Stimulated activated naive B cell treated with anti-CD40 and anti-IgM and Interleukin-4, amounts not matched to agents 10 μg/mL and 1 μg/mL and 100 μg/mL, for 72 hours (primary cell): ENCODE measurements at places on chromosomes 4 and X.
A peak's percentile ranks its signal among the peaks of the same experiment; 100 is the strongest.

- H3K4me3 ChIP-seq: no peak overlapping the region
- DNase-seq: no peak
- no peaks in the 10 kb centered on the region for H3K27me3 ChIP-seq
- H3K36me3 ChIP-seq: no peaks in the 10 kb centered on the region
These were observed 684.0 kb upstream of the MAGEB2 start for GRCh38 chrX:29531336-29531735.

DNA sequence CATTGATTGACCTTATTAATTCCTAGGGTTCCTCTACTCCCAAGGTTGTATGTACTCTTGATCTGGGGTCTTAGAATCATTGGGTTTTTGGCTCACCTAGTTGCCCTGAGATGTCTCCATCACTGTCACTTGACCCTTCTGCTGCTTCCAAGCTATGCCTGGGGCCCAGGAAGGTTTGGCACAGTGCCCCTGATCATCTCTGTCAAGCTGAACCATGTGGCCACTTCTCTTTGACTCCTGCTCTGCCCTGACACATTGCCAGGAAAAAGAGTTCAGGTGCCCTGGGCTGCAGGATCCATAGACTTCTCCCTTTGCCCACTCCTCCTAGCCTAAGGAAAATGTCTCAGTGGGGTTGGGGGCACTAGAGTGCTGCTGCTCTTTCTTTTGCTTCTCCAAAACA lies 3.9 kb upstream of the CHST7 start:
- H3K27ac ChIP-seq: no peak overlapping the region
- no peak for DNase-seq
- H3K36me3 ChIP-seq: no peaks in the 10 kb centered on the region
- H3K4me1 ChIP-seq: peaks cover 13% of the 10 kb centered on the region
- no peak overlapping the region for H3K4me3 ChIP-seq

DNA sequence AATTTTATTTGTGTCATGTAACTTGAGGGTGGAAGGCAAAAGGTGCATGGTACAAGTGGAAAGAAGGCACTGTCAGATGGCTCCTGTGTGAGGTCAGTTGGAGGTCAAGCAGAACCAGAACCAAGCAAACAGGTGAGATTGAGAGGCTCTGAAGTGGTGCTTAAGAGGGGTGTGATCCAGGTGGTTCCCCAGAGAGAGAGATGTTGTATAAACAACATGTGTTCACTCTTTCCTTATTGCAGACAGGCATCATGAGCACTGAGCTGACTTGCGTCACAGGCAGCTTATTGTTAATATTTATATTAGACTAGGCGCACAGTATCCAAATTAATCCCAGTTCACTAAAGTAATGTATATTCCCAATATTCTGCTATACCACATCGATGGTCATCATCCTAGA lies 56.8 kb downstream of the CXCL13 start:
- no peaks in the 10 kb centered on the region for H3K4me1 ChIP-seq
- no peak overlapping the region for H3K27ac ChIP-seq
- no peaks in the 10 kb centered on the region for H3K36me3 ChIP-seq
- DNase-seq: no peak
- peaks cover 6% of the 10 kb centered on the region for H3K27me3 ChIP-seq

DNA sequence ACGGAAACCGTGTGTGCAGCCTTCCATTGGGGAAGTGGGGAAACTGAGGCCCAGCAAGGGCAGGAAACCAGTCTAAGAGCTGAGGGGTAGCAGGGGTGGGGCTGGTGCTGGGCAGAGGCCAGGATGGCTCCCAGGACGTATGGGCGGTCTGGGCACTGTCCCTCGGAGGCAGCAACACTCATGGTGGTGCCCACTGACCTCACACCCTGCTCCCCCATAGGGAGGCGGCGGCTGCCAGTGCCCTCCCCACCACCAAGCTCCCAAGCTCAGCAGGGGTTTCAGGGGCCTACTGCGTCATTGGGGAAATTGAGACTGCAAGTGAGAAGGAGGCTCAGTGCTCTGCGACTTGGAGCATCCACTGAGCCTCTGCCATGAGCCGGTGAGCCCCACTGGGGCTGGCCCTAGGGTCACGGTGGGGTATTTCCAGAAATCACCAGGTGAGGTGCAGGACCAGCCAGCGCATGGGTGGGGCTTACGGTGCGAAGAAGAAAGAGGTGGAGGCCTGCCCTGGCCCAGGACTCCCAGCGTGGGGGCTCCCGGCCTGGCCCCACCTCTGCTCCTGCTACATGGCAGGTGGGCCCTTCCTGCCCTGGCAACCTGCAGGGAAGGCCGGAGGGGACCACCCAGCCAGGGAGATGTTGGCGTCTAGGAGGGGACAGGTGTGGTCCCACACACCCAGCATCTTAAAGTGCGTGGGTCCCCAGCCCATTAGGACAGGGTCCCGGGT lies 915 bp downstream of the MSANTD1 start:
- H3K4me3 ChIP-seq: no peak overlapping the region
- no peaks in the 10 kb centered on the region for H3K27me3 ChIP-seq
- H3K27ac ChIP-seq: peak overlapping the region; percentile 14
- peaks cover 23% of the 10 kb centered on the region for H3K36me3 ChIP-seq
- peaks cover 11% of the 10 kb centered on the region for H3K4me1 ChIP-seq

- DNase-seq: no peak
- H3K27ac ChIP-seq: no peak overlapping the region
- H3K27me3 ChIP-seq: peaks cover 24% of the 10 kb centered on the region
- no peaks in the 10 kb centered on the region for H3K36me3 ChIP-seq
- H3K4me1 ChIP-seq: no peaks in the 10 kb centered on the region
- H3K4me3 ChIP-seq: no peak overlapping the region
These were observed 133.3 kb upstream of the PJA1 start for GRCh38 chrX:69298466-69299140.

DNA sequence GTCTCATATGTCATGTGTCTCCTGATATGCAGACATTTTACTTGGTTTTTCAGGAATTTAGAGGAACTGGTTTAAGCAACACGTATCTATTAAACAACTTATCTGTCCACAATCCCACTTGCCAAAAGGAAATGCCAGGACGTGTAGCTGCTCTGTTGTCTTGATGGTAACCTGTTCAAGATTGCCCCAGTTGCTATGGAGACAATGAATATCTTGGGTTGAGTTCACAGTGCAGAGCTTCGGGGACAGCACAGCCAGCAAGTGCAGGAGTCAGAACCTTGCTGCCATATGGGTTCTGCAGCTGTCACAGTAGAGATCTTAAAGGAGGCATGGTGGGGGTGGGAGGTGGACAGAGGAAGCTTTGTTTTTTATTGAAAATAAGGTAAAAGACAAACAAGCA lies 28.7 kb upstream of the FAM9B start:
- no peak overlapping the region for H3K4me3 ChIP-seq
- H3K4me1 ChIP-seq: no peaks in the 10 kb centered on the region
- no peak for DNase-seq
- H3K36me3 ChIP-seq: no peaks in the 10 kb centered on the region

GRCh38 chr4:37157476-37158167 lies 86.9 kb upstream of the NWD2 start:
- no peaks in the 10 kb centered on the region for H3K36me3 ChIP-seq
- H3K27me3 ChIP-seq: no peaks in the 10 kb centered on the region
- no peak for DNase-seq
- no peak overlapping the region for H3K4me3 ChIP-seq
- no peaks in the 10 kb centered on the region for H3K4me1 ChIP-seq

- no peak for DNase-seq
- peaks cover 6% of the 10 kb centered on the region for H3K4me1 ChIP-seq
- H3K27ac ChIP-seq: no peak overlapping the region
- H3K36me3 ChIP-seq: no peaks in the 10 kb centered on the region
These were observed 81.7 kb downstream of the RTL5 start for GRCh38 chrX:72050011-72050410.

GRCh38 chrX:116449156-116449555 lies 12.8 kb downstream of the SLC6A14 start:
- H3K36me3 ChIP-seq: no peaks in the 10 kb centered on the region
- H3K27ac ChIP-seq: no peak overlapping the region
- no peaks in the 10 kb centered on the region for H3K4me1 ChIP-seq
- no peak for DNase-seq
- peaks cover 3% of the 10 kb centered on the region for H3K27me3 ChIP-seq

- peaks cover 19% of the 10 kb centered on the region for H3K4me1 ChIP-seq
- H3K27ac ChIP-seq: peak overlapping the region; percentile 90
- peaks cover 43% of the 10 kb centered on the region for H3K36me3 ChIP-seq
- peak overlapping the region; percentile 57 for H3K4me3 ChIP-seq
These were observed 71.0 kb downstream of the PRSS12 start for GRCh38 chr4:118281611-118282442.

DNA sequence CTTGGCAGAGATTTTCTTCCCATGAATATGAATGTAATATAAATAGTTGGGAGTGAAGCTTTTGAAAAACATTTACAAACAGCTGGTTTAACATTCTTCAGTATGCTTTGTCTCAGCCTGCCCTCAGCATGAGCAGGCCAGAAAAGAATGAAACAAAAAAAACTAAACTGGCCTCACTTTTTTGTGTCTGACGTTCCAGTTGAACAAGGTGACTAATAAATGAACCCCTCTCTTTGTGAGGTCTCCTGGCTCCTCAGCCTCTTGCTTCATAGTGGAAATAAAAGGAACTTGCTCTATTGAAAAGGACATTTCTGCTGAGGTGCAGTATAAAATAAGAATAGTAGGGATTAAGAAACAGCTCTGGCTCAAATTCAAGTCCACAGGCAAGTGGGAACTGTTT lies 9.4 kb downstream of the CHST7 start:
- no peak for DNase-seq
- H3K36me3 ChIP-seq: peaks cover 4% of the 10 kb centered on the region
- H3K27ac ChIP-seq: no peak overlapping the region
- H3K27me3 ChIP-seq: no peaks in the 10 kb centered on the region
- no peak overlapping the region for H3K4me3 ChIP-seq

GRCh38 chr4:3512279-3512678 lies 19.9 kb downstream of the LRPAP1 start:
- no peak overlapping the region for H3K4me3 ChIP-seq
- no peaks in the 10 kb centered on the region for H3K27me3 ChIP-seq
- H3K4me1 ChIP-seq: peaks cover 5% of the 10 kb centered on the region
- H3K27ac ChIP-seq: no peak overlapping the region

GRCh38 chr4:71231129-71232055 lies 107.4 kb upstream of the SLC4A4 start:
- no peaks in the 10 kb centered on the region for H3K4me1 ChIP-seq
- H3K36me3 ChIP-seq: no peaks in the 10 kb centered on the region
- no peak overlapping the region for H3K27ac ChIP-seq
- H3K27me3 ChIP-seq: no peaks in the 10 kb centered on the region
- DNase-seq: no peak

- peak; percentile 4 for DNase-seq
- peak overlapping the region; percentile 77 for H3K4me3 ChIP-seq
- H3K36me3 ChIP-seq: no peaks in the 10 kb centered on the region
- peak overlapping the region; percentile 91 for H3K27ac ChIP-seq
These were observed 1.4 kb downstream of the ARHGEF6 start for GRCh38 chrX:136779346-136779781.

GRCh38 chrX:28628120-28628519 lies 40.9 kb downstream of the IL1RAPL1 start:
- H3K27ac ChIP-seq: no peak overlapping the region
- no peaks in the 10 kb centered on the region for H3K36me3 ChIP-seq
- no peaks in the 10 kb centered on the region for H3K27me3 ChIP-seq
- DNase-seq: no peak
- H3K4me3 ChIP-seq: no peak overlapping the region

DNA sequence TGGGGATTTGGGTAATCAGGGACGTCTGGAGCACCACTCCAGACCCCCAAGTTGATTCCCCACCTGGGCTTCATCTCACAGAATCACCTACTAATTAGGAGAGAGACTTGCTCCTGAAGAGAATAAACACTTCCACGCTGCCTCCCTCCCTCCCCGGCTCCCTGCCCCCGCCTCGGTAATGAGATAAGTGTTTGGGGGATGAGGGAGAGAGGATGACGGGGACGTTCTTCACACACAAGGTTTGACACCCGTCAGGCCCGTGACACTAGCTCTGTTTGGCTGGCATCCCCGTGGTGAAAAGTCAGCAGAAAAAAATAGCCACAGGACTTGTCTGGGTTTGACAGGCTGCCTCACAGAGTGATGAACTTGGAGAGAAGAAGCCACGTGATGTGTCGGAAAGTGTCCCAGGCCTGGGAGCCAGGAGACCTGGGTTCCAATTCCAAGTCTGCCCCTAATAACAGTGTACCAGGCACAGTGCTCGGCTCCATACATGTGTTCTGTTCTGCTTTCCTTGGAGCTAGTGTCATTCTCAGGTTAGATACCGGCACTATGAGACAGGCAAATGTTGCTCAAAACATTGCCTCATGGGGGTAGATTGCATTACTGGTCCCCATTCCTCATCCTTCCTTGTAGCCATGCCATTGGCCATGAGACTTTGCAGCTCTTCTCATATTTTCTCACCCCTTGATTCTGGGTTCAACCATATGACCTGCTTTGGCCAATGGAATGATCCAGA lies 578.0 kb downstream of the BCOR start:
- peaks cover 27% of the 10 kb centered on the region for H3K27me3 ChIP-seq
- no peaks in the 10 kb centered on the region for H3K36me3 ChIP-seq
- no peak overlapping the region for H3K27ac ChIP-seq
- DNase-seq: no peak
- H3K4me1 ChIP-seq: peaks cover 4% of the 10 kb centered on the region

GRCh38 chr4:20313237-20314030 lies 61.7 kb downstream of the SLIT2 start:
- no peak overlapping the region for H3K27ac ChIP-seq
- no peak for DNase-seq
- no peaks in the 10 kb centered on the region for H3K4me1 ChIP-seq
- no peaks in the 10 kb centered on the region for H3K27me3 ChIP-seq
- H3K4me3 ChIP-seq: no peak overlapping the region

- H3K27ac ChIP-seq: peak overlapping the region; percentile 81
- H3K36me3 ChIP-seq: peaks cover 6% of the 10 kb centered on the region
- no peak for DNase-seq
- peaks cover 15% of the 10 kb centered on the region for H3K27me3 ChIP-seq
- H3K4me3 ChIP-seq: peak overlapping the region; percentile 86
These were observed 807 bp downstream of the PGRMC1 start for GRCh38 chrX:119236623-119237561.

- H3K27ac ChIP-seq: no peak overlapping the region
- H3K36me3 ChIP-seq: no peaks in the 10 kb centered on the region
- no peak overlapping the region for H3K4me3 ChIP-seq
- no peaks in the 10 kb centered on the region for H3K27me3 ChIP-seq
- no peak for DNase-seq
These were observed 803.6 kb downstream of the RAPGEF2 start for GRCh38 chr4:159906517-159906916.

DNA sequence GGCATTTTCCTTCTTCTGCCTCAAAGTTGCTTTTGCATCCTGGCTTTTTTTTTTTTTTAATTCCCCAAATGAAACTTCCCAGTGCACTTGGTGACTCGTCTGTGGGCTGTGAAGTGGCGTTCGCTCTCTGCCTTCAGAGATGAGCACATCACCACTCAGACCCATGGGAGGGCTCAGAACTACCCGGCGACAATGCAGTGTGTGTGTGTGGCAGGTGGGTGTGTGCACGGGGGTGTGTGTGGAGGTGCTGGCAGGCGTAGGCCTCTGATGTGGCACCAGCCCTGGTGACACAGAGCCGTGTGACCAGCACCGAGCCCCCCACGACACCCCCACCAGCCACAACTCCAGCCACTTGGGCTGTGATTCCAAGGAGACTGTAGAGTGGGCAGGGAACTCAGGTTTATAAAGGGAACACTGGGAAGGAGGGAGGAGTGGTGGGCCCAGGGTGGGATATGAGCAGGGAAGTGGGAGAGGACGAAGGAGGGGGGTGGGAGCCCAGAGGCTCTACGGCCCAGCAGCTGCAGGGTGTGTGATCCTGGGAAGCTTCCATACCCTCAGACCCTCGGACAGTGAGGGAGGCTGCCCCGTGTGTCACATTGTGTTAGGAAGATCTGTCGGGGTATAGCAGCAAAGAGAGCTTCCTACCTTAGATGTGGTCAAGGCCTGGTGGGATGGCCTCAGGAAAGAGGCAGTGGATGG lies 6.0 kb upstream of the WFS1 start:
- H3K27me3 ChIP-seq: peaks cover 17% of the 10 kb centered on the region
- DNase-seq: no peak
- H3K36me3 ChIP-seq: no peaks in the 10 kb centered on the region
